ENCODE measurements at places on chromosomes 7 and 10. TPM values are rescaled to one million over a fixed set of nuclear protein-coding genes. Genes with fewer than 3 reads are reported as not detected.

GRCh38 chr7:120273476-120273975 lies 551 bp downstream of the KCND2 start:
- DNase-seq, result peak; percentile 22

GRCh38 chr7:13777242-13777641 lies 212.2 kb downstream of the ETV1 start:
- no peak for DNase-seq

DNA sequence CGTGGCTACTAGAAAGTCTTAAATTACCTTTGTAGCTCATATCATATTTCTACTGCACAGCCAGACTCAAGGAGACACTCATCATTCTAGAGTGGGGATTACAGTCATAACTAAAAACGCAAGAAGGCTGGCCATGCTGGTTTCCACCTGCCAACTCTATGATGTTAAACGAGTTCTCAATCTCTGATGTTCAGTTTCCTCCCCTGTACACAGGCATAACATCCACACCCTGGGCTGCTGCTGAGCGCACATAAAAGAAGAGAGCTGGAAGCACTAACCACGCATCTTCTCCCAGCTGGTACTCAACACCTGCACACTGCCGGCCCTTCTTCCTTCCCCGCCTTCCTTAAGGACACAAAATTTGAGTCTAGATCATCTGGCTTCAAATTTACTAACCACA lies 60.5 kb downstream of the SORBS1 start:
- no peak for DNase-seq

- DNase-seq, result peak; percentile 82
Measured at GRCh38 chr7:114789871-114790311, 132.0 kb upstream of the MDFIC start.

- DNase-seq, result no peak
Measured at GRCh38 chr7:100641860-100642533, 645 bp upstream of the TFR2 start.

- peak; percentile 47 for DNase-seq
Measured at GRCh38 chr7:50856806-50857205, 74.1 kb upstream of the GRB10 start.

- DNase-seq, result no peak
Measured at GRCh38 chr10:11896549-11897200, 73.5 kb downstream of the PROSER2 start.

- DNase-seq, result no peak
Measured at GRCh38 chr10:52598936-52599335, 173.6 kb downstream of the MBL2 start.

DNA sequence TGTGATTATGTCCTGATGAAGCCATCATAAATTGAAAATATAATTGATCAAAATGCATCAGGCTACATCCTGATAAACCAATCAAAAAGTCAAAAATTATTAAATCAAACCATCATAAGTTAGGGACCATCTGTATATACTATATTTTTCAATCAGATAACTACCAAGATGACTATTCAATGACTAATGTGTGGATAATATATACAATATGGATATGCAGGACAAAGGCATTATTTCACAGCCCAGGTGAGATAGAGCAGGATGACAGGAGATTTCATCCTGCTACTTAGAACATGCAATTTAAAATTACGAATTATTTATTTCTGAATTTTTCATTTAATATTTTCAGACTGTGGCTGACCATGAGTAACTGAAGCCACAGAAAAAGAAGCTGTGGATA lies 137.3 kb upstream of the GNAI1 start:
- DNase-seq, result no peak

CDHR3 gene
- 4.9 TPM for total RNA-seq

ASAH2 gene
- total RNA-seq, result 0.51 TPM

GHRHR gene
- not detected for total RNA-seq

MINDY4 gene
- 4.1 TPM for total RNA-seq

DGKB gene
- 0.26 TPM for total RNA-seq

RUFY2 gene
- 25.9 TPM for total RNA-seq

POLL gene
- 15.7 TPM for total RNA-seq

All from fibroblast of lung (primary cell).